NAMALWA (cell line): ENCODE measurements at places on chromosomes 12 and 14.
A peak's percentile ranks its signal among the peaks of the same experiment; 100 is the strongest.

DNA sequence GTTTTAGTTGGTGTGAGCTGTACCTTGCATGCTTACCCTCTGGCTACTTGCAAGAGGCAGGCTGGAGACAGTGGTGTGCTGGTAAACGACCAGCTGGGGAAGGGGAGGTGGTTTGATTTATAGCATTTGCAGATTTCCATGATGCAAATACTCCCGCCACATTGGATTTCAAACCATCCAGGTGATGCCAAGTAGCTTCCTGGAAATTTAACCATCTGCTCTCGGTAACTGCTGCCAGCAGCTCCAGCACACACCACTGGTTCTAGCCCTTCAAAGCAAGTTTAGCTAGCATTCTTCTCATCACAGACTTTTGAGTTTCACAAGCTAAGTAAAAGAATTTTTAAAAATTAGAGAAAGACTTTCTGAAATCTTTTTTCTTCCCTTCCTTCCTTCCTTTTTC, 104.5 kb upstream of the AMIGO2 start:
- no peak for DNase-seq

DNA sequence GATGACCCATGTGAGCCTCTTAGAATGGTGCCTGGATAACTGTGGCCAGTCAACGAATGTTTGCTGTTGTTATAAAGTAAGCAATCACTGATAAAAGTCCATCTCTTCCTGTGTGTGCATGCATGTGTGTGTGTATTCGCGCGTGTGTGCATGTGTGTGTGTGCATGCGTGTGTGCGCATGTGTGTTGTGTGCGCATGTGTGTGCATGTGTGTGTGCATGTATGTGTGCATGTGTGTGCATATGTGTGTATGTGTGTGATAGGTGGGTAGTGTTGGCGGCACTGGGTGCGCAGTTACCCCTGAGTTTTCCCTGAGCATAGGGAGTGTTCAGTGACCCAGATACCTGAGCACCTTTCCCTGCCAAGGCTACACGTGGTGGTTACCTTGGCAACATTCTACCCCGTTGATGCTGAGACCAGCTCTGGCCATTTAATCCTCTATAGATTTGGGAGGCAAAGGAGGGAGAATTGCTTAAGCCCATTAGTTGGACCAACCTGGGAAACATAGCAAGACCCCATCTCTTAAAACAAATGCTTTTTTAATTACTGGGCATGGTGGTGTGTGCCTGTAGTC, 137.8 kb downstream of the SLC15A4 start:
- DNase-seq = no peak

DNA sequence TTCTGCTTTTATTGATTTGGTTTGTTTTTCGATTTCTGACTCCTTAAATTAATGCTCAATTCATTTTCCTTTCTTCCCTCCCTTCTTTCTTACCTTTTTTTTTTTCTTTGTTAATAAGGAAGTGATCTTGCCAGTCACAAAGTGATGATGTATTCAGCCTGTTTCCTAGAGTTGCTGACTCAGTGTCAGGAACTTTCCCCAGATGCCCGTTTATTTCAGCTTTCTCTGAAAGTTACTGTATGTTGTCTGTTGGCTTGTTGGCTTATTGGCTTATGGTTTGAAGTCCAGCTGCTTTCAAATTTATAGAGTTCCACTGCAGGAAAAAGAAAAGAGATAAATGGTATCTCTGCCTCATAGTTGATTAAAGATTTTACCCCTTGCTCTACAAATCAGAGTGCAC, 12.4 kb upstream of the SLC6A15 start:
- no peak for DNase-seq

DNA sequence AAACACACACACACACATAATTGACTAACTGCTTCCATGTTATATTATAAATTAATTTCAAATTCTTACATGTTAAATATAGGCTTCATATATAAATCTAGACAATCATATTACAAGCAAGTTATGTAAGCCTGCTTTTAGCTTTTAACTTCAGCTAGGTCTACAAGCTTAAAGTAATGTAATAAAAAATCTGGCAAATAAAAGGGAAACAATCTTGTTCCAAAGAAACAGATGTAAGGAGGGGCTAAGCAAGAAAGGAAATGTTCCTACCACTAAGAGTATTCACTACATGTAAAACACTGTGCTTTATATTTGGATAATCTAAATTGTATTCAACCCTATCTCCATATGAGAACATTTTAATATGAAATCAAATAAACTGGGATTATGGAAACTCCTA, 110.4 kb downstream of the SLC6A15 start:
- DNase-seq = no peak

- DNase-seq = no peak
These were observed 128.5 kb downstream of the KIF26A start for GRCh38 chr14:104266631-104267575.

GRCh38 chr12:66692170-66692569, 13.3 kb upstream of the GRIP1 start:
- DNase-seq = peak; percentile 30

GRCh38 chr14:29865299-29865698, 62.3 kb downstream of the PRKD1 start:
- no peak for DNase-seq

GRCh38 chr14:88868558-88869159, 44.2 kb downstream of the TTC8 start:
- DNase-seq = peak; percentile 28

GRCh38 chr12:52867642-52868041, 18.8 kb upstream of the KRT78 start:
- DNase-seq = no peak

GRCh38 chr14:35155962-35156361, 33.6 kb downstream of the PRORP start:
- peak; percentile 35 for DNase-seq

DNA sequence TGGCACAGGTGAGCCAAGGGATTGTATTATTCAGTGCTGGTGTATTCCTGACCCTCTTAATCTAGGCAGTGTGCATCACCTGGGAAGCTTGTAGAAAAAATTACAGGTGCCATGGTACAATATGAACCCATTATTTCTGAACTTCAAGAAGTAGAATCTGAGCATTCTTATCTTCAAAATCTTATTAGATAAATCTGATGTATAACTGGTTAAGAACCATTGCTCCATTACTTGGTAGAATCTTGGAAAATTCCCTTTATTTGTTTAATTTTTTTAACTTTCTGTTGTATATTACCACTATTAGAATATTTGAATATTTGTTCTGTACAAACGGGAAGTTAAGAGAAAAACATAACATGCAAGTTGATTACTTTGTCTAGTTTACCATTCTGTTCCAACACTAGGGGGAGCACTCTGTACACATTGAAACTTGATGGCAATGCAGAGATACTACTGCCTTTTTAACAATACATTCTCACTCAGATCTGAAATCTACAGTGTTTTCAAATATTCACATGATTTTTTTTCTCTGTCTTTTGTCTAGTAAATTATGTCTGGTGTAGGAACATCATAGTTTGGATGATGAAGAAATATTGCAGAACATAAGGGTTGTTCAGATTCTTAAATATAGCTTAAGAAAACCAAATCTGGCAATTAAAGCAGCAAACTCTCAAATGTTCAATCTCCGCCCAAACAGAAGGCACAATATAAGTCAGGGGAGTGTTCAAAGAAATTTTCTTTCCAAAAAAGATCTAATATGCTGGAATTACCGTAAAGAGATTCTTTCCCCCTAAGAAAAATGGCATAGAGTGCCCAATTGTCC, 196.6 kb downstream of the PCNX1 start:
- peak; percentile 69 for DNase-seq

DNA sequence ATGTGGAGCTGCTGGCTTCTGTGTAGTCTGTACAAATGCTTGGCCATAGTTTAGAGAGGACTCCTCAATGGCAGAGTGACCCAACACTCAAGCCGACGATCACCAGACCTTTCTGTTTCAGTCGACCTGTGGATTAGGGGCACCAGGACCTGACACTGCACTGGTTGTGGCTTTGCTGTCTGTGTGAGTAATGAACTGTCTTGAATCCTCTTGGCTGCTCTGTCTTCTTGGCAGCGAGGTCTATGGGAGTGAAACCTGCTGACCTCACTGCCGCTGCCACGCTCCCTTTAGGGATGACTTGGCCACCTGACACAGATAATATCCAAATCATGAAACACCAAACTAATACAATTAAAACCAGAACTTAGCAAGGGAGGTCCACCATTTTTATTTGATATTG, 83.5 kb upstream of the C14orf180 start:
- DNase-seq = no peak

DNA sequence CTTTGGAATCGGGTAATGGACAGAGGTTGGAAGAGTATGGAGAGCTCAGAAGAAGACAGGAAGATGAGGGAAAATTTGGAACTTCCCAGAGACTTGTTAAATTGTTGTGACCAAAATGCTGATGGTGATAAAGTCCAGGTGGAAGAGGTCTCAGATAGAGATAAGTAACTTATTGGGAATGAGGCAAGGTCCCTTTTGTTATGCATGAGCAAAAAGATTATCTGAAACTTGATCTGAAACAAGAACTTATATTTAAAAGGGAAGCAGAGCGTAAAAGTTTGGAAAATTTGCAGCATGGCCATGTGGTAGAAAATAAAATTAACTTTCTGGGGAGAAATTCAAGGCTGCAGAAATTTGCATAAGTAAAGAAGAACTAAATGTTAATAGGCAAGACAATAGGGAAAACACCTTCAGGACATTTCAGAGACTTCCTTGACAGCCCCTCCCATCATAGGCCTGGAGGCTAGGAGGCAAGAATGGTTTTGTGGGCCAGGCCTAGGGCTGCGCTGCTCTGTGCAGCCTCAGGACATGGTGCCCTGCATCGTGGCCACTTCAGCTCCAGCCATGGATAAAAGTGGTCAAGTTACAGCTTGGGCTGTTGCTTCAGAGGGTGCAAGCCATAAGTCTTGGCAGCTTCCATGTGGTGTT, 425.7 kb upstream of the PRICKLE1 start:
- DNase-seq = no peak

- no peak for DNase-seq
These were observed 20.8 kb downstream of the MLXIP start for GRCh38 chr12:122099280-122099749.

GRCh38 chr14:62759796-62760195, 285.5 kb downstream of the KCNH5 start:
- no peak for DNase-seq

- no peak for DNase-seq
These were observed 77.7 kb downstream of the ETNK1 start for GRCh38 chr12:22702690-22703089.

DNA sequence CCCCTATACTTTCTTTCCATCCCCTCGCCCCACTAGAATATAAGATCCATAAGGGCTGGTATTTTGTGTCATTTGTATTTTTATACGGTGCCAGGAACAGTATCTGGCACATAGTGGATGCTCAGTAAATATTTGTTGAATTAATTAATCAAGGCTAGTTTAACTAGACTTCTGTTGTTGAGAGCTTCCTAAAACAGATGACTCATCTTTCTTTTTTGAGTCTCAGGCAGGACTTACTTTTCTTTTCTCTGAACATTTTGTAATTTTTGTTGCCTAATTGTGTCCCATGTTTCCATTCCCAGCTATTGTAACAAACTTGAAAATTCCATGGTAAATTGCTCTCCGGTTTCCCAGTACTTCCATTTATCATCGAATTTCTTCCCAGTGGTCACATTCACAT, 16.7 kb downstream of the STK38L start:
- no peak for DNase-seq

- no peak for DNase-seq
These were observed 6.3 kb downstream of the YBX3 start for GRCh38 chr12:10716704-10717315.

DNA sequence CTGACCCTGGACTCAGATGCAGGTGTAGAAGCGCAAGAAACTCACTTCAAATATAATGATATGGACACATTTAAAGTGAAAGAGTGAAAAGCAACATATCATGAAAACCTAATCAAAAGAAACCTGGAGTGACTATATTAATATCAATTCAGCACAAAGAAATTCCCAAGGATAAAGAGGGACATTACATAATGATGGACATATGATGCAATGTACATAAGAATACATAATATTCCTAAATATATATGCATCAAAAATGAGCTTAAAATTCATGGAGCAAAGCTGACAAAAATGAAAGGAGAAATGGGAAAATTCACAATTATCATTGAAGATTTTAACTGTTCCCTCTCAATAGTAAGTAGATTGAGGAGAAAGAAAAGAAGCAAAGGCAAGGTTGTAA, 24.6 kb downstream of the PTPRR start:
- no peak for DNase-seq

- no peak for DNase-seq
These were observed 95.2 kb upstream of the PWP1 start for GRCh38 chr12:107590413-107590812.

- no peak for DNase-seq
These were observed 1020.4 kb upstream of the FBXO33 start for GRCh38 chr14:40452674-40453073.

DNA sequence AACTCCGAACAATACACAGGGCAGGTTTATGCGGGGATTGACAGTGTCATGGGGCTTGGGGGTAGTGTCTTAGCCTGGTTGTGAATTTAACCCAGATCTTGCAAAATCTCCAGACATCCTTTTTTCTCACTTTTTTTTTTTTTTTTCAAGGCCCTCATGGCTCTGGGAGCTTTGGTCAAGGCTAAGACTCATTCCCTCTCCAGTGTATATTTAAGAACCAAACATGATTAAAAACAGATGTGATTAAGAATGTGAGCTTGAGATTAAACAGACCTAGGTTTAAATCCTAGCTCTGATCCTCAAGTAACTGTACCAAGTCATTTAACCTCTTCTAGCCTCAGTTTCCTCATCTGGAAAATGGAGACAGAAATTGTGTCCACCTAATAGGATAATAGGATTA, 151.7 kb upstream of the FUT8 start:
- no peak for DNase-seq

GRCh38 chr12:913919-914698, 35.4 kb downstream of the RAD52 start:
- DNase-seq = no peak

DNA sequence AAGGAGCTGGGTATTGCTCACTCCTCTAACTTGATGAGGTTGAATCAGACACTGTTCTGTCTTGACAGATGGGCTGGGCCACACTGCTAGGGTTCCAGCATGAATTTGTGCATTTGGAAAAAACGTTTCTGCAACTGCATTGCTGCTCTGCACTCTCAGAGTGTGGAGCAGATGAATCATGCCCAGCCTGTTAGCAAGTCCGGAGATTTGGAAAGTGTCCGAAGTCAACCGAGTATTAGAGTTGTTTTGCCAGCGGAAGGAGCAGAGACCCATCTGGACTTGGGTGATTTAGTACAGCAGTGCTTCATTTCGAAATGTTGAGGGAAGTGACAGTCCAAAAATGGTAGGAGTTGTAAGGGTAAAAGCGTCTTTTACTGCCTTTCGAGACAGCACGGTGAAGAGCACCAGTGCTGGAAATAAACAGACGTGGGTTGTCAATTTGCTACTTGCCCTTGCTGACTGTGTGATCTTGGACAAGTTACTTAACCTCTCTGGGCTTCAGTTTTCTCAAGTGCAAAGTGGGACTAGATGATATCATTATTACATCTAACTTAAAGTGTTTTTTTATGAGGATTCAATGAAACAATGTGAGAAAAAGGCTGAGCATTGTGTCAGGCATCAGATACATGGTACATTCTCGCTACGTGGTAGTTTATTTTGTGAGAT, 139.5 kb downstream of the CHST11 start:
- no peak for DNase-seq

- no peak for DNase-seq
These were observed 107.7 kb downstream of the ERGIC2 start for GRCh38 chr12:29273178-29273843.

GRCh38 chr12:95625012-95625411, 73.7 kb upstream of the USP44 start:
- DNase-seq = no peak
